Large intestine (tissue), 12 donors: ENCODE measurements at places on chromosomes 2 and 18. TPM values are rescaled to one million over a fixed set of nuclear protein-coding genes. Genes with fewer than 3 reads are reported as not detected.

GRCh38 chr2:132669908-132670495 is at the start of gene LYPD1:
Gene LYPD1 (minus strand): TSS chr2:132670205. CDS start chr2:132669932, 273 bp downstream.
- no peaks in the 10 kb centered on the region for H3K36me3 ChIP-seq
- peak within 1 kb of the TSS; percentile 39 for H3K4me3 ChIP-seq
- peaks cover 15% of the 10 kb centered on the region for H3K4me1 ChIP-seq

DNA sequence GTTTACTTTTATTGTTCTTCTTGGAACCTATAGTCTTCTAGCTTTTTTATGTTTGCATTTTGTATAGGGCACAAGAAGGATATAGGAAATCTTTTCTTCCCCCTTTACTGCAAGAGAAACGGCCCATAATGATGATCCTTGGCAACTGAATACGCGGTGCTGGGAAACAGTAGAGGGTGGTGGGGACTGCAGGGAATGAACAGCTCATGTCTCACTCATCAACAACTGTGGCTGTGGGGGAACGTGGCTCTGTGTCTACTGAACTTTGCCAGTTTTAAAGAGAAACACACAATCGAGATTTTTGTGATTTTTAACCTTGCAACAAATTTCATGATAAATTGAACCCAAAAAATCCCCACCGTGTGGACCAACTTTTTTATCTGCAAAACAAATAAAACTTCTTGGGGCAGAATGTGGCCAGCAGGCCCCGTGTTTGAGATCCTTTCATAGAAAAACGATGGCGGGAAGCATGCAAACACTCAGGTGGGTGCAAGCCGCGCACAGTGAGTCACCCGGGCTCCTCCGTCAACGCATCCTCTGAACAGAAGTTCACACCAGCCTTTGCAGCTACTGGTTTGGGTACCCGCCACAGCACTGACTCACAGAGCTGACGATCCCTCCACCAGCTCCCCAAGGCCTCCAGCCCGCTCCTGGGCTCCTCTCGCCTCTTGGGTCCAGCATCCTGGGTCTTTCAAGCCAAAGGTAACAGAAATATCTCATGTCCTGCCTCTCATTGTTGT is 149.3 kb downstream of the COL6A3 start:
- H3K36me3 ChIP-seq: no peaks in the 10 kb centered on the region
- DNase-seq: no peak
- no peak overlapping the region for H3K4me3 ChIP-seq
- no peaks in the 10 kb centered on the region for H3K27me3 ChIP-seq
- peaks cover 10% of the 10 kb centered on the region for H3K4me1 ChIP-seq
- no peak overlapping the region for H3K27ac ChIP-seq

GRCh38 chr2:170313992-170314348 is 136.0 kb downstream of the MYO3B start:
- DNase-seq: no peak
- H3K27ac ChIP-seq: no peak overlapping the region
- no peak overlapping the region for H3K4me3 ChIP-seq
- H3K27me3 ChIP-seq: no peaks in the 10 kb centered on the region
- no peaks in the 10 kb centered on the region for H3K36me3 ChIP-seq

GRCh38 chr2:184971546-184972068 is 373.3 kb downstream of the ZNF804A start:
- no peaks in the 10 kb centered on the region for H3K4me1 ChIP-seq
- H3K27me3 ChIP-seq: no peaks in the 10 kb centered on the region
- no peaks in the 10 kb centered on the region for H3K36me3 ChIP-seq
- H3K4me3 ChIP-seq: no peak overlapping the region
- no peak for DNase-seq

DNA sequence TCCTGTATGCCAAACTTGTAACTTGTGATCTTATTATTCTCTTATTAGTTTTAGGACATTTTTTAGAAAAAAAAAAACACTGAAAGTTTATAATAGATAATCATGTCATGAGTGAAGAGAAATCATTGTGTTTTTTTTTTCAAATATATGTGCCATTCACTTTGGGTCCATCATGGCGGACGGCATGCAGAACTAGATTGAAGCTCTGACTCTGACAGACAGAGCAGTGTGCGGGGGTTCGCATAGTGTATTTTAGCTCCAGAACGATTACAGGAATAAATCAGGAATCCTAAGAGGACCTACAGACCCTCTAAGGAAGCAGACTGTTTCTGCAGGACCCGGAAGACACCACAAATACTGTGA is 484.4 kb upstream of the REG3G start:
- no peaks in the 10 kb centered on the region for H3K4me1 ChIP-seq
- H3K36me3 ChIP-seq: no peaks in the 10 kb centered on the region
- H3K27me3 ChIP-seq: no peaks in the 10 kb centered on the region
- DNase-seq: no peak

The GREB1L gene
- 1.8 TPM for polyA plus RNA-seq

The GNLY gene
- polyA plus RNA-seq: 13.1 TPM
